ENCODE measurements at places on chromosomes 7 and 10.

DNA sequence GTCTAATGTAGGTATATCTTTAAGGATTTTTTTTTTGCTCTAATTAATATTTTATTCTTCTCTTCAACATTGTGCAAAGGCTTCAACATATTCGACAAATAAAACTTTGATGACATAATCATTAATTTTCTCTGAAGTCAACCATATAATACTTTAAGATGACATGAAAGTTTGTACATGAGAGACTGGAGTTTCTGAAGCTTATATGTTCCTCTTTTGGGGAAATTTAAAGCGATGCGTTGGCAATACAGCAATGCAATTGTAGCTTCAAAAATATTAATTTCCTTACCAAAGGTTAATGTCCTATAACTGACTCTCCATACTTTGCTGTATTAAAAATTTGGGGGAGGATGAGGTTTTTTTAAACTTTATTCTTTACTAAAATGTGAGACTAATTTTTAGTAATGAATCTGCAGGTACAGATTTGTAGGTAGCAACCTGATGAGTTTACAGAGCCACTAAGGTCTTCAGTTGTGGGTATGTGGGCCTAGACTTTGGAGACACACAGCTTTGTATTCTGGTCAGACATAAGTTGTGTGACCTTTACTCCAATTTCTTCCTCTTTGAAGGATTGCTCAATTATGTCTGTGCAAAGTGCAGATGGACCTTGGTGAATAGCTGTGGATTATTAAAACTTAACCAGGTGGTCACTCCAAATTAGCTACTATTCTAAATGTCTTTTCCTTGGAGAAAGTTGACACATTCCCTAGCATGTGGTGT, 18.0 kb upstream of the LIPA start:
- no peak for DNase-seq

DNA sequence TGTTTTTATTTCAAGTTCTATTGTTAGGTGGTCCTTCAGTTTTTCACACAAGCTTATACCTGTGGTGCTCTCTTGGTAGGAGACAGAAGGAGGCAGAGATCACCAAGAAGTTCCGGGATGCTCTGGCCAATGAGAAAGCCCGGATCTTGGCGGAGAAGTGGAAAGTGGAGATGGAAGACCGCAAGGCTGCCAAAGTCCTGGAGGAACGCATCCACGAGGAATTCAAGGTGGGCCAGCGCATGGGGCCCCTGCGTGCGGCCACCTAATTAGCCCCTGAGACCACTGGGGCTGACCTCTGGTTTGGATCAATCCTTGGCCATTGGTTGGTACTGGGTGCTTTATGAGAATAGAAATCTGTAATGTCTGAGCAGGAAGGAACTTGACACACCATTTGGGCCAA, 33.6 kb downstream of the SH2D4B start:
- DNase-seq: no peak

- DNase-seq: no peak
These were observed 10.4 kb downstream of the ADCY1 start for GRCh38 chr7:45584261-45585210.

DNA sequence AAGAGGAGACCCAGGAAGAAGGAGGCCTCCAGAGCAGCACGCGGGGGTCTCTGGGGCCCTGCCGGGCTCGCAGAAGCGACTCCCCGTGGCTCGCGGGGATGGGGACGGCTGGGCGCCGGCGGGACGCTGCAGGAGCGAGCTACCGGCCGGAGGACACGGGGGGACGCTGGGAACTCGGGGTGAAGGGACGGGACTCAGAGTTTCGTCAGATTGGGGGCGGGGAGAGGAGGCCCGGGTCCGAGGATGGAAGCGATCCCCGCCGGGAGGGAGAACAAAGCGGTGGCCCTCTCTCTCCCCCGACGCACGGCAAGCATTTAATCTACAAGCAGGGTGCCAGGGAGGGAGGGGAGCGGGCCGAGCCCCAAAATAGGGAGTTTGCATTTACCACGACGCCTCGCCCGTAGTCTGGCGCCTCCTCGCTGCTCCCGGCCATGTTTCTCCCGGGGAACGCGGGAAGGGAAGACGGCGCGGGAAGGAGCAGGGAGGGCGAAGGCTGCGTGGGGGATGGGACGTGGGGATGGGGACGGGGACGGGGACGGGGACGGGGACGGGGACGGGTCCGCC, at the start of gene PRTFDC1:
PRTFDC1 (minus strand) TSS at position 464 of the 564 bp plus-strand sequence; CDS start at position 433, 31 bp downstream.
- DNase-seq: no peak

- no peak for DNase-seq
These were observed 2.2 kb downstream of the CFAP46 start for GRCh38 chr10:132939957-132940790.

DNA sequence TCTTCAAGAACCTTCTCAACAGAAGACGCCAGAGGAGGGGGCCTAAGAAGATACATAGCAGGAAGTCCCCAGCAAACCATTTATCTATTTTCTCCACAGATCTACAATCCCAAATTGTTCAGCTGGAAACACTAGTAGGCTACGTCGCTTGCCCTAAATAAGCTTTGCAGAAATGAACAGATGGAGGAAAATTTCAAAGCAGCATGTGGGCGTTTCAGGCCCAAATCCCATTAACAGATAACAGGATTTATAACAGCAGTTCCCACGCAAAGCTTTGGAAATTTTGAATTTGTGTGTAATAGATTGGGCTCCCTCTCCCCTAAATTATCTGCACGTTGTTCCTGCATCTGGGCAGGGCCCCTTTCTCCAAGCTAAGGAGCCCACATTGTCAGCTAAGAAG, 60.6 kb upstream of the FRMD4A start:
- DNase-seq: no peak

- no peak for DNase-seq
These were observed 68.1 kb downstream of the PRTFDC1 start for GRCh38 chr10:24884316-24884715.

DNA sequence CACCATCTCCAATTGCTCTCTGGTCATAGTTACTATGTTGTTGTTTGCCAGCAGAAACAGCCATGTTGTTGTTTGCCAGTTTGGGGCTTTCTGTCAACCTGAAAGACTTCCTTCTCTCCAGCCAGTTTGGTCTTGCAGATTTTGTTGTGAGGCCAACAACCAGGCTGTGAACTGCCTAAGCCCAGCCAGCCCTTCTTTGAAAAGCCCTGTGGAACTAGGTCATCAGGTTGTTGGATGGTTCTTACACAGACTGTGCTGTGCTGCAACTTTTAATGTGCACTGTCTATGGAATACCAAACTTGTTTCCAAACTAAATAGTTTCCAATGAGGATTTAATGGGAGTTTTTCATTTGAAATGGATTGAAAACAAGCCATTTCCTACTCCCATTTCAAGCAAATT, 592.7 kb upstream of the GALNT17 start:
- no peak for DNase-seq

DNA sequence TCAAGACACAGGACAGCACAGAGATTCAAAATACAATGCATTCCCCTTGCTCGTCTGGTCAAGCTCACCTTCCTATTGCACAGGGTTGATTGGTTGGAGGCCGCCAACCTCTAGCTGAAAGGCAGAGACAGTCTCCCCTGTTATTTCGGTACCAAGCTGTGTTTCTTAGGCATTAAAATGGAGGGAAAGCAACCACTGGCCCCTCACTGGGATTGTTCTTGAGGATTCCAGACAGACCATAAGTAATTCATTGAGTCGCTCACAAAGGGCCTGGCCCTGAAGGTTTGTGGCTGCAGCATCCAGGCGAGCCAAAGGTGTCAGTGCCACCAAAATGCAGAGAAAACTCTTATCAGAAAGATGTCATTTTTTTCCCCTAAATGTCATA, 81.2 kb downstream of the PARP12 start:
- DNase-seq: no peak

GRCh38 chr10:118332236-118332635, 9.9 kb downstream of the FAM204A start:
- no peak for DNase-seq

GRCh38 chr10:29227201-29227600, 61.7 kb upstream of the LYZL1 start:
- DNase-seq: no peak

DNA sequence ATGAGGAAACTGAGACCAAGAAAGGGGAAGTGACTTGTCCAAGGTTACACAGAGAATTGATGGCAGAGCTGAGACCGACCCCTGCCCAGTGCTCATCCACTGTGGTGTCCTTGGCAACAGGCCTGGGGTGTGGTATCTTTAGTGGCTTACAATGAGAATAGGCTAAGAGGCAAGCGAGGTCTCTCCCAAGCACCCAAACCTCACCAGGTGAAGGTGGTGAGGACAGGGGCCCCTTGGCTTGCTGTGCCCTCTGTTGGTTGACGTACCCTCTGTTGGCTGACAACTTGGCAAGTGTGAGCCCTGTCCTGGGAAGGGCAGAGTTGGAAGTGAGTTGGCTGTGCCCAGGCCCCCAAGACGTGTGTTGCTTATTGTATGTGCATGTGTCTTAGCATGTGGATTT, 166.9 kb downstream of the GRK5 start:
- DNase-seq: no peak

GRCh38 chr10:123967626-123968243, 76.1 kb upstream of the CPXM2 start:
- no peak for DNase-seq

DNA sequence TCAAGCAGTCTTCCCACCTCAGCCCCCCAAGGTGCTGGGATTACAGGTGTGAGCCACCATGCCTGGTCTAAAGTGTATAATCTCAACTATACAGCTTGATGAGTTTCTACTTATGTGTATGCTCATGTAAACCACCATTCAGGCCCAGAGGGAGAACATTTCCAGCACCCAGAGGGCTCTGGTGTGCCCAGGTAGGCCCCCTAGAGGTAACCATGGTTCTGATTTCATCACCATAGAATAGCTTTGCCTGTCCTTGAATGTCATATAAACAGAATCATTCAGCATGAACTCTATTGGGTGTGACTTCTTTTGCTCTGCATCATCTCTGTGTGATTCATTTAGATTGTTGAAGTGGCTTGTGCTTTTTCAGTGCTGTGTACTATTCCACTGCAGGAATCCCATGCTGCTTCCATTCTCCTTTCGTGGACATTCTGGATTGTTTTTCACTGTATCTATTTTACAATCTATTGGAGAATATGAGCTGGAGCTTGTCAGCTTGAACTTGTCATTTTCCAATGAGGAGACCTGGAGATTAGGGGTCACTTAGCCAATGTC, 35.2 kb downstream of the COL26A1 start:
- no peak for DNase-seq

DNA sequence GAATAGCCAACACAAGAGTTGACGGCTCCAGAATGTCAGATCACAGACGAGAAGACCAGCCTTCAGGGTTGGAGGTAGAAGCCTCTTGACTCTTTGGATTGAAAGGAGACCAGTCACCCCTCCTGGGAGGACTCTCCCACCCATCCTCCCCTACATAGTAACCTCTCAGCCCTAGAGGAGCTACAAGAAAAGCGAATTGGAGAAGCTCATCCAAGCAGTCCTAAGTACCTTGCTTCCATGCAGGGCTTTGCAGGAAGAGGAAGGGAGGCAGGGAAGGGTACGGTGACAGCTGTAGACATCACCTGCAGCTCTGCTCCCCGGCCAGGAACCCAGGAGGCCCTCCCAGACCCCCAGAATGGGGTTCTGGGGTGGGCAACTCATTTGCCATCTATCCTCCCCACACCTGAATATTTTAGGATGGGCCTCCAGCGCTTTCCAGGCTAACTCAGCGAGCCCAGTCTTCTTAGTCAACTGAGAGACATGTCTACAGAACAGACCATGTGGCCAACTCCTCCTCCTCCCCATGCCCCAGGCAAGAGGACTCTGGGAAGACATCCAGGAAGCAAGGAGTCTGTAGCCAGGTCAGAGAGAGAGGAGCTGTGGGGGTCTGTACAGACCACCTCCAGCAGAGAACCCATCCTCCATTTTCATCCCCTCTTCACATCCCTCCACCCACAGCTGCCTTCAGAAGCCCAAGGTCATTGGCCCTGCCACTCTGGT, 55.6 kb upstream of the LBX1 start:
- DNase-seq: no peak
